ENCODE measurements at places on chromosomes 2 and 18. TPM values are rescaled to one million over a fixed set of nuclear protein-coding genes. Genes with fewer than 3 reads are reported as not detected.

The ST6GAL2 gene
- total RNA-seq: not detected

DNA sequence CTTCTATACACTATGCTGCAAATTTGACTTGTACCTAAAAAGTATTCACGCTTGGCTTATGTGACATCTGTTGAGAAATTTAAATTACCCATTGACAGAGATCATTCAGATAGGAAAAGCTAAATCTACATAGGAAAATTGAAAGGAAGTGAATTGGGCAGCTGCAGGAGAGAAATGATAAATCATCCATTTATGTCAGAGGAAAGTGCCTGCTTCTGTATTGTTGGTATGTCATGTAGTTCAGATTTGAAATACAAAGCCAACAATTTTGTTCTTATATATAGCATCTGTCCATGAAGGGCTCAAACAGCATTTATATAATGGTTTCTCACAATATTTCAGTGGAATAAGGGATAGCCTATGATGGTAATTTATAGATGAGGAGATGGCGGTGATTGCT, 17.6 kb downstream of the LINC00305 start:
- no peak for DNase-seq

The RGPD8 gene
- 6.7 TPM for total RNA-seq

GRCh38 chr2:108971661-108972566, 17.1 kb downstream of the EDAR start:
- no peak for DNase-seq

The DSEL gene
- total RNA-seq: 107 TPM

GRCh38 chr2:190338453-190338852, 4.9 kb upstream of the INPP1 start:
- no peak for DNase-seq

The ARHGAP28 gene
- 17.8 TPM for total RNA-seq

The CGREF1 gene
- total RNA-seq: 0.62 TPM

- no peak for DNase-seq
These were observed 114.6 kb upstream of the KCTD1 start for GRCh38 chr18:26662996-26663395.

The GNLY gene
- total RNA-seq: 1.4 TPM

- no peak for DNase-seq
These were observed 481.8 kb downstream of the SPAG16 start for GRCh38 chr2:213766062-213766461.

DNA sequence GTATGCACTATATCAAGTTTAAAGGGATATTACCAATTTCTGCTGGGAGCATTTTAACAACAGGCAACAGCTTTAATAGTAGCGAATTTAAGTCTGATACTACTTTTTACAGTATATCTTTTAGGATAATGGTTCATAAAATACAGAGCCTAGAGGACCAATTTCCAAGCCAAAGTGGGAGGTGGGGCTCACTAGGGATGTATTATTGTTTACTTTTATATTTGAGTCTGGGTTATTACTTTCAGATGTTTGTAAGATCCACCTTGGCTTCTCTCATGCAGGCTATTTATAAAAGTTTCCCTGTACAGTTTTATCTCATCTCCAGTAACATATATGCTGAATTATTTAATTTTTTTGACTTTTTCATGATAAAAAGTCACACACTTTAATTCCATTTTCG, 242.0 kb downstream of the CMPK2 start:
- no peak for DNase-seq

DNA sequence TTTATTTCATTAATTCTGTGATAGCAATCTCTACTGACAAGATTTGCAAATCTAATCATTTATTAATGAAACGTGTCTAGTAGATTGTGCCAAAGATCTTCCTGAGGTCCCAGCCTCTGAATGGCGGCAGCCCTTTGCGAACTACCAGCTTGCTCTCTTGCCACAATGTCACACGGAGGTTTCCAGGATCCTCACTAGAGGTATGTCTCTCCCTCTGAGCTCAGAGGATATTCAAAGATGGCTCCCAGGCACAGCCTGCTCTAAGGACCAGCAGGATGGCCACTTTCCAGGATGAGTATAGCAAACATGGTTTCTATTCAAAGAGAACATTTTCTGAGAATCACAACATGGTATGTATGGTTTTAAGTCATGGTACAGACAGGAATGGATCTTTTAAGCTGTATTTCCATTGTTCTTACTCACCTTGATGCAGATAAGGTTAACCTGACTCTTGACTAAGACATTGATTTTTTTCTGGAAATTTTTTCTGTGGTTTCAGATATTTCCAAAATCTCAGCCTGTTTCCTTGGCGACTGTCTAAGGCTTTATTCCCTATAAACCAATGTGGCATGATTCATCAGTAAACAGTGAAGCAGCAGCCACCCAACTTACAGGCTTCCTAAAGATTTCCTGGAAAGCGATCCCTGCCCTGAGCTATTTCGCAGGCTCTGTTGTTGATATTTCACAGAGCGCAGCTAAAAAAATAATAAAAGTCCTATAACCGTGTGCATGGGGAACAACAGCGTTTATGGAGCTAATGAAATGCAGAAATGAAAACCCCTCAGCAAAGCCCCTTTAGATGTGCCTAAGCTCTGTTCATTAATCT, 54.1 kb upstream of the KLF7 start:
- no peak for DNase-seq

DNA sequence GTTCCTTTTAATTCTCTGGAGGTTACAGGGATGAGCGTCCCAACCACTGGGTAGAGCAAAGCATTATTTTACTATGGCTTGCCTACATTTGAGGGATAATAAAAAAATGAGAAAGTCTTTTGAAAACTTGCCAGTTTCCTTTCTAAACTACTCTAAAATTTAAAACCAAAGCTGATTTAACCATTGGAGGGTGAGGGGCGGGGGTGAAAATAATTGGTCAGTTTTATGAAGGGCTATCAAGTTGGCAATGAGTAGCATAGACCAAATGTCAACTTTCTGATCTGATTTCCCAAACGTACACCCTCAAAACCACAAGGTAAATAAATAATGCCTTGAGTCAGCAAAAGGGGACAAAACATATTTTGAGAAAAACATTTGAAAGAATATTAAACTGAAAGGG, 85.7 kb upstream of the STK17B start:
- peak; percentile 26 for DNase-seq

DNA sequence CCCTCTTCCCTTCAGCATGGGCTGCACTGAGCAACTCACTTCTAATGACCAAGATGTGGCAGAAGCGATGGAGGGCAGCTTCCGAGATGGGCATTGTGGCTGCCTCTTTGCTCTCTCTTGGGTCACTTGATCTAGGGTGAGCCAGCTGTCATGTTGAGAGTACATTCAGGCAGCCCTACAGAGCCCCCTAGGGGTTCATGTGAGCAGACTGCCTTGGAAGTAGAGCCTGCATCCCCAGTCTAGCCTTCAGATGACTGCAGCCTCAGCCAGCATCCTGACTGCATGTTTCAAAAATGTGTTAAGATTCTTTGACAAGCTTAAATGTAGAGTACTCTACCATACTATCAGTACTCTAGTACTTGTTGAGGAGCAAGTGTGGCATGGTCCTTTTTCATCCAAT, 143.9 kb downstream of the NCK2 start:
- DNase-seq: peak; percentile 24

DNA sequence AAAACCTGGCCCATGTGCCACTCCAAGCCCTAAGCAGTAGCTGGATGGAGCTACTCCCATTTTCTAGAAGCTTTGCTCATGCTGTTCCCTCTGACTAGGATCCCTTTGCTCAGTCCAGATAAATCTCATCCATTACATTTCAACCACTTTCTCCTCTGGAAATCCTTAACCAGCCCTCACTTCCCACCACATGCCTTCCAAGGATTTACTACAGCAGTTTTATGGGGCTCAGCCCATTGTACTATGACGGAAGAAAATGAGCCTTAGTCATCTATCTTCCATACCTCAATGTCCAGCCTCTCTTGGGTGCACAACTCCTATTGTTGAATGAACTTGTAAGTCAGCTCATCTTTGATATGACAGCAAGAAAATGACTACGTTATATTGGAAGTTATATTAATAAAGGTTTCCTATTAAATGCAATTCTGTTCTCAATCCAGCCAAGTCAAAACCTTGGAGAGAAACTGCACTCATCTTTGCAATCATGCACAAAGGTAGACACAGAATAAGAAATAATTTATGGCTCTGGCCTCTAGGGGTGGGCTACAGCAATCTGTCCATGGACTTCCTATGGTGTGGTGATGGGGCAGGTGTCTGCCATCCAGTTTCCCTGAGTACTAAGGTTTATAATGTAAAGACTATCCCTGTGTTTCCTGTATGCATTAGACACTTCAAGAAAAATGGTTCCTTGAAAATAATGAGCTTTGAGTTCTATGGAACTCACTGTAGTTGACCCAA, 3.4 kb downstream of the B4GALT6 start:
- no peak for DNase-seq

- DNase-seq: no peak
These were observed 257.7 kb downstream of the TDRD15 start for GRCh38 chr2:21381421-21381820.

The DYNC1I2 gene
- total RNA-seq: 164 TPM

The EFR3B gene
- 0.26 TPM for total RNA-seq

DNA sequence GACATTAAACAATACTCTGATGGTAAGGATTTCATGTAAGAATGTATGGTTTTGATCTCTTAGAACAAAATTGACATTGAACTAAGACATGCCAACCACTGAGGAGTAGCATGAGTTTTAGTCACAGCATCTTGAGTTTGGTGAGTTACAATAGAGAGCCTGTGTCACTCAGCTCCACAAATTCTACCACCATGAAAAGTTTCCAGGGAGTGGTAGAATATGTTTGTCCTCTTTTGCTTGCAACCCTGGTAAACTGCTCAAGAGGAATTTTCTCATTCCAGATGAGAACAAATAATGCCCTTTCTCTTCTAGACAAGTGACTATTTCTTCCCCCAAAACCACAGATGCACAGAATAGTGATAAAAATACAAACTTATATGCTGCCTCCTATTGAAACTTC, 502.0 kb upstream of the VRK2 start:
- DNase-seq: no peak

GRCh38 chr2:230441227-230441897, 25.4 kb downstream of the SP100 start:
- peak; percentile 19 for DNase-seq

GRCh38 chr2:218970894-218971293, 11.4 kb downstream of the CDK5R2 start:
- no peak for DNase-seq

- DNase-seq: no peak
These were observed 104.7 kb upstream of the PKDCC start for GRCh38 chr2:41943159-41943558.

GRCh38 chr18:22467760-22468553, 50.2 kb upstream of the CTAGE1 start:
- peak; percentile 8 for DNase-seq

The TFCP2L1 gene
- under 0.01 TPM for total RNA-seq

Data from myocyte (in vitro differentiated cells).